ENCODE measurements at places on chromosomes 3 and 15. TPM values are rescaled to one million over a fixed set of nuclear protein-coding genes. Genes with fewer than 3 reads are reported as not detected.
A peak's percentile ranks its signal among the peaks of the same experiment; 100 is the strongest.

GOLGA6A gene
- total RNA-seq = 2.6 TPM

MYO5C gene
- total RNA-seq = 2.2 TPM

GLCE gene
- total RNA-seq = 33.5 TPM

ALDH1A3 gene
- 2.2 TPM for total RNA-seq

GRCh38 chr3:168497741-168498140 lies 402.0 kb upstream of the GOLIM4 start:
- no peak for DNase-seq

DNA sequence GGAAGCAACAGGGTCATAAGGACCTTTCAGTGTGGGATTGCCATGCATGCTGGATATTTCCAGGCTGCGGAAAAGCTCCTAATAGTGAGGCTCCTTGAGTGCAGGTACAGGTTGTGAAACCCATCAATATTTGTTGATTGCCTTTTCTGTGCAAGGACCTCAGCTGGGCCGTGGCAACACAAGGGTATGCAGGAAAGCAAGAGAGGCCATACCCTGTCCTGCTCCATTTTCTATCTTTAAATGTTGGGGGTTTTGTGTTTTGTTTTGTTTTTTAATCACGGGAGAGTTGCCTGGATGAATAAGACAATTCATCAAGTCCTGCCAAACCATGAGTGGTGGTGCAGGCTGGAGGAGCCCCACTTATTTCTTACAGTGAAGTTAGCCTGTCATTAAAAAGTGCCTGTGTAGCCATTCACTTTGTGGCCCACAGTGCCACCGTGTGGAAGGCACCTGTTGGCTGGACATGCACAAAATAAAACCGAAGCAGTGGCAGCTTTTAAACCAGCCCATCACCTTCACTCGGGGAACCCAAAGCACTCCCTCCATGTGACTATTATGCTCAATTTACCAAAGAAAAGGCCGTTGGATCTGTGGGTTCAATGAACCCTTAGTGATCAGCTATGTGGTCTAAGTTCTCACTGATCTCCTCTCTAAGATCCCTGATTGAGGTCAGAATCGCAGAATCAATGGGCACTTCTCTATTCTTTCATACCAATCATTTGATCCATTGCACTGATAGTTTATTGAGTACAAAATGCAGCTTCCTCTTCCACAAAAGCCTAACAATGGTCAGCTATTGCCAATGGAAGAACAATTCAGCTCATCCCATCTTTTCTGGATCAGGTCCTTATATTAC lies 42.2 kb downstream of the CLDN18 start:
- peak; percentile 25 for DNase-seq

- peak; percentile 25 for DNase-seq
Measured at GRCh38 chr15:29050870-29051269, 165.1 kb downstream of the APBA2 start.
